Progenitor cell of endocrine pancreas (in vitro differentiated cells): ENCODE measurements at places on chromosomes 7 and 10.

DNA sequence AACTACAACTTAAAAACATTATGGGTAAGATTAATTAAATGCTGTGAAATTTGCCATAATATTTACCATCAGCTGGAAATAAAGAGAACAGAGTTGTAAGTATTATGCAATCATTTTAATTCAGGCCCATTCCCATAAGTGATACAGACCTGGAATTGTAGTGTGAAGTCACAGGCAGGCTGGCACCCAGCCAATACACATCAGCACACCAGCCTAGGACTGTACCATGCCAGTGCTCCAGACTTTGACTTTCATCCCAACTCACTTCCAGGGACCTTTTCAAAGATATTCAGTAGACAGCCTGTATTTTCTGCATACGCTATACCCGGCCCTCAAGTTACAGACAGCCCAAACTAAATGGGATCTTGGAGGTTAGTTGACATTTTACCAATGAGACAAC, 143.3 kb downstream of the TES start:
- H3K4me1 ChIP-seq = peaks cover 17% of the 10 kb centered on the region
- no peak overlapping the region for H3K4me3 ChIP-seq
- H3K27ac ChIP-seq = no peak overlapping the region

DNA sequence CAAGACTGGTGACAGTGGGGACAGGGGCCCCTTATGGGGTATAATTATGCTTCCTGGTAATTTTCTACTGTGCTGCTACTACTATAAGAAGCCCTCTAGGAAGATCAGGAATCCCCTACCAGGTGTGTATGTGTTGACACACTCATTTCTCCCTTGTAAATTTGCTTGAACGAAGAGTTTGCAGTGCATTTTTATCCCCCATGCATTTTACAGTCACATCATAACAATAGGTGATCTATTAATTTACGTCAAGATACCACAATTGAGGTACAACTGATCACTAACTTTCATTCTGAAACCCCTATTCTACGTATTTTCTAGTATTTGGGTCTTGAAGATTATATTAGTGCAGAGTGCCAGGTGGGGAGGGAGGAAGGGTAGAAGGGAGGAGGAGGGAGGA, 252.2 kb downstream of the NSUN6 start:
- H3K4me3 ChIP-seq = no peak overlapping the region
- H3K4me1 ChIP-seq = peaks cover 13% of the 10 kb centered on the region
- DNase-seq = no peak
- no peak overlapping the region for H3K27ac ChIP-seq

GRCh38 chr10:104307576-104308438, 30.5 kb downstream of the ITPRIP start:
- H3K4me3 ChIP-seq = no peak overlapping the region
- H3K27ac ChIP-seq = no peak overlapping the region
- peaks cover 5% of the 10 kb centered on the region for H3K27me3 ChIP-seq
- H3K36me3 ChIP-seq = peaks cover 3% of the 10 kb centered on the region
- no peak for DNase-seq
- H3K4me1 ChIP-seq = peaks cover 1% of the 10 kb centered on the region

DNA sequence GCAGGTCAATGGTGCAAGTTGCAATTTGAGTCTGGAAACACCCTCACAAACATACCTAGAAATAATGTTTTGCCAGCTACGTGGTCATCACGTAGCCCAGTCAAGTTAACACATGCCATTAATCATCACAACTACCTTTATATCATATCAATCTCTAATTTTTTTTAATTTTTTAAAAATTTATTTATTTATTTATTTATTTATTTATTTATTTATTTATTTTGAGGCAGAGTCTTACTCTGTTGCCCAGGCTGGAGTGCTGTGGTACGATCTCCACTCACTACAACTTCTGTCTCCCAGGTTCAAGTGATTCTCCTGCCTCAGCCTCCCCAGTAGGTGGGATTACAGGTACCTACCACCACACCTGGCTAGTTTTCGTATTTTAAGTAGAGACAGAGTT, 52.4 kb upstream of the MACROH2A2 start:
- no peak overlapping the region for H3K4me3 ChIP-seq
- H3K4me1 ChIP-seq = no peaks in the 10 kb centered on the region
- no peak overlapping the region for H3K27ac ChIP-seq
- H3K36me3 ChIP-seq = no peaks in the 10 kb centered on the region
- no peak for DNase-seq

- no peaks in the 10 kb centered on the region for H3K36me3 ChIP-seq
- peak overlapping the region; percentile 46 for H3K27ac ChIP-seq
- no peak overlapping the region for H3K4me3 ChIP-seq
- no peaks in the 10 kb centered on the region for H3K27me3 ChIP-seq
- DNase-seq = no peak
Observed at GRCh38 chr10:60299961-60300883, 89.5 kb downstream of the ANK3 start.

GRCh38 chr10:55320187-55320700, 519.2 kb upstream of the PCDH15 start:
- H3K4me1 ChIP-seq = no peaks in the 10 kb centered on the region
- no peaks in the 10 kb centered on the region for H3K27me3 ChIP-seq
- H3K27ac ChIP-seq = no peak overlapping the region
- H3K36me3 ChIP-seq = no peaks in the 10 kb centered on the region

GRCh38 chr7:87912121-87912520, 21.9 kb upstream of the ADAM22 start:
- no peaks in the 10 kb centered on the region for H3K27me3 ChIP-seq
- peaks cover 10% of the 10 kb centered on the region for H3K36me3 ChIP-seq
- no peak overlapping the region for H3K27ac ChIP-seq
- H3K4me1 ChIP-seq = peaks cover 6% of the 10 kb centered on the region
- H3K4me3 ChIP-seq = no peak overlapping the region
